ENCODE measurements at places on chromosomes 3 and 15. TPM values are rescaled to one million over a fixed set of nuclear protein-coding genes. Genes with fewer than 3 reads are reported as not detected.

Gene ANKRD34C
- not detected for total RNA-seq

Gene BLM
- 19.3 TPM for total RNA-seq

Gene CADM2
- 6.5 TPM for total RNA-seq

Gene ACTC1
- 10,302 TPM for total RNA-seq

Gene AMT
- 17.6 TPM for total RNA-seq

Gene TMEM202
- not detected for total RNA-seq

Gene TCF12
- total RNA-seq: 40.0 TPM

Gene IGF2BP2
- 19.2 TPM for total RNA-seq

Gene SLC38A3
- 2.4 TPM for total RNA-seq

Gene SNX22
- total RNA-seq: 12.4 TPM

Gene NEK10
- total RNA-seq: 18.3 TPM

Gene CACNA2D3
- total RNA-seq: 17.2 TPM

Measured in right atrium auricular region (tissue), 2 donors.